ENCODE measurements at places on chromosomes 7 and 10.

GRCh38 chr7:75617634-75618234, 121.0 kb downstream of the HIP1 start:
- DNase-seq = peak; percentile 74

DNA sequence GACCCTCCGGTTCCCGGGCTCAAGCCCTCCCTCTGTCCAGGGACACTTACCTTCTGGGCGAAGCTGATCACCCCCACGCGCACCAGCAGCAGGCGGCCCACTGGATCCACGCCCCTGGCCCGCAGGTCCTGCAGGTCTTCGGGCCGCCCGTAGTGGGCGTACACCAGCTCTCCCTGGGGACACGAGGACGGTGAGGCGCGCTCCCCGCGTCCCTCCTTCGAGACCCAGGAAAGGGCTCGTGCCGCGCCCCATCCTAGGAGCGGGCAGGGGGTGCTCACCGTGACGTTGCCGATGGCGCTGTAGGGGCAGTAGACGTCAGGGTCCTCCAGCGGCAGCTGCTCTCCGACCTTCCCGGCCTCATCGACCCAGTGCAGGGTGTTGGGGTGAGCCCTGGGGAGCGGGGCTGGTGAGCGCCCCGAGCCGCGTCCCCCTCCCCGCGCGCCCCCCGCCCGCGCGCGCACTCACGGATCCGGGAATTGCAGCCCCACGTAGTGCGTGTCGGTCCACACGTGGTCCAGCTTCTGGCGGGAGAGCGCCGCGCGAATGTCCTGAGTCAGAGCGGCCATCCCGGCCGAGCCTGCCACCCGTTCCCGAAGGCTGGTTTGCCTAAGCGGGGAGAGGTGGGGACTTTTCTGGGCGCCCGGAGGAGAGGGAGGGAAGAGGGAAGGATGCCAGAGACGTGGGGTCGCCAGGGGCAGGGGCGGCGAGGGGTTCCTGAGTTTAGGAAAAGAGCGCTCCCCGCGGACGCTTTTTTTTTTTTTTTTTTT, 8.2 kb downstream of the TFR2 start:
- peak; percentile 60 for DNase-seq

- no peak for DNase-seq
These were observed 48.5 kb upstream of the SLF2 start for GRCh38 chr10:100864036-100864885.

- DNase-seq = no peak
These were observed 93.9 kb upstream of the ZNF92 start for GRCh38 chr7:65279795-65280194.

All from heart left ventricle (tissue), 16 donors.